Pancreas (tissue), 10 donors: ENCODE measurements at places on chromosomes 4 and X. TPM values are rescaled to one million over a fixed set of nuclear protein-coding genes. Genes with fewer than 3 reads are reported as not detected.

Gene LRCH2
- 0.40 TPM for total RNA-seq

DNA sequence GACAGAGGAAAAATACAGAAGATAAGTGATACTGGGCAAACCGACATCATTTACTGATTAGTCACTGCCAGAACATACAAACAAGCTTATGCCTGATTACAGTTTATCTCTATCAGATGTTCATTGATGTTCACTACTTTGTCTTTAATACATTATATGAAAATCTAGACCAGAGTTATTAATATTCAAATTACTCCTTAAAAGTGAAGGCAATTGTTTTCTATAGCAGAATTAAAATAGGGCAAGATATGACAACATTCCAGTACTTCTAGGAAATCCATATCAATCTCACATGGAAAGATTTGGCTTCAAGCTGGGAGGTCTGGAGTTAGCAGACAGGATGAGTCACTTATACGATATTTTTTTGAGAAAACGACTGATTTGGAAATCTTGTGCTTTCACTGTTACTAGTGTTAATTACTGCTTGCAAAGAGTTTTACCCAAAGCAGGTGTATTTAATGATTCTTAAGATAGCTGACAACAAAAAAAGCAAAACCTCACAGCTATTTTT, 31.8 kb downstream of the HPGD start:
- DNase-seq, result no peak

Gene NAP1L2
- 1.5 TPM for total RNA-seq

DNA sequence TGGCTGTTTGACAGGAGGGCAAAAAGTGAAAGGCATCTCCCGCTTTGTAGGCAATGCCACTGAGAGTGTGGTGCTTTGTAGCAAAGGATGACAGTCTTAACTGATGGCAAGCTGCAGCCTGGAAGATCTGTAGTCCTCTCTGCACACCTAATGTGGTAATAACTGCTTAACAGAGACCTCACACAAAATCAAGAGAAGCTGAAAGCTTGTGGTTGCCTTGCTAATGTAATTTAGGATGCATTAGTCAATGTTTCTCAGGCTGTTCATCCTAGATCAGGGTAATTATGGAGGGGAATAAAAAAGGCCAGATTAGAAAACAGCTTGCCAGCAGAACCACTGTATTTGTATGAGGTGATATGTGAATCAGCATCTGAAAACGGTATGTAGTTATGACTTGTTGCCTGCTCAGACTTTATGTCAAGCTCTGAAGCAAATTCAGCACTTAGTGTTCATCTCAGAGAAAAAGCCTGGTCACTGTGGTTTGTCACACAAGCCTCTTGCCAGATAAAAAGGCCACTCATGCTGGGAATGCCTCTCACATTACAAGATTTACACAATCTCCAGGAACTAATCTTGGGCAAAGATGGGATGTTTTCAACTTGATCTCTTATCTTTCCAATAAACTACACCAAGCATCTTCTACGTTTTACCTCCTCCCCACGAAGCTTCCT, 130.8 kb downstream of the ENOX2 start:
- DNase-seq, result no peak

- DNase-seq, result no peak
These were observed 59.8 kb downstream of the PACRGL start for GRCh38 chr4:20760053-20760452.

- no peak for DNase-seq
These were observed 1.4 kb upstream of the FUNDC1 start for GRCh38 chrX:44544036-44544435.
